Neuronal stem cell (in vitro differentiated cells): ENCODE measurements at places on chromosomes 16 and 17.

- no peak for DNase-seq
Observed at GRCh38 chr16:75244225-75244809, 7.1 kb downstream of the BCAR1 start.

DNA sequence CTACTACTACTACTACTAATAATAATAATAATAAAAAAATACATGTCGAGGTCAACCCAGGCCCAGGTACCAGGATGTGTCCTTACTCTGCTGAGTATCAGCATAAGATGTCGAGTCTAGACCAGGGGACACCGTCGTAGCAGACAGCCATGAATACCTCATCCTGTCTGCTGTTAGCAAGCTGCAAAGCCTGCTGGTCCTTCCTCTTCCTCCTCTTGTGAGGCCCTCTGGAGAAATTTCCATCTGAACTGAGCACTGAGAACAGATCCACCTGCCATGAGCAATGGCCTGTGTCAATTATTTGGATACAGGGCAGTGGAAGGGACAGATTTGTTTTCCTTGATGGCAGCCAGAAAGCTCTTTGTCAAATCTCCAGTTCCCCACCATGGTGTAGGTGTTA lies 168.5 kb downstream of the XYLT1 start:
- no peak for DNase-seq

DNA sequence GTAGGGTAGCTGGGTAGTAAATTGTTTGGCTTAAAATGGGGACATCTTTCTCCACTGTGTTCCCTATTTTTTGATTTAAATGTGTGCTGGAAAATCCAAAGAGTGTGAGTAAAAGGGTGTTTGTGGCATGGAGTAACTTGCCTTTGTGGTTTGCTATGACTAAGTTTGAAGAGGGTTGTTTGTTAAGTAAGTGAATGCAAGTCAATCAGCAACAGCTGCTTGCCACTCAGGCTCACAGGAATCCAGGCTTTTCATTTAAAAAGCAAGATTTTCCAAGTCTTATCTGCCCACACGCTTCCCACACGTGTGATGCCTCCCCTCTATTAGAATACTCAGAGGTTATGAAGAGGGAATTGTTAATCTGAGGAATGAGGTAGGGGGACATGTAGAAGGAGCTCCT lies 847.7 kb upstream of the RBFOX1 start:
- no peak for DNase-seq

DNA sequence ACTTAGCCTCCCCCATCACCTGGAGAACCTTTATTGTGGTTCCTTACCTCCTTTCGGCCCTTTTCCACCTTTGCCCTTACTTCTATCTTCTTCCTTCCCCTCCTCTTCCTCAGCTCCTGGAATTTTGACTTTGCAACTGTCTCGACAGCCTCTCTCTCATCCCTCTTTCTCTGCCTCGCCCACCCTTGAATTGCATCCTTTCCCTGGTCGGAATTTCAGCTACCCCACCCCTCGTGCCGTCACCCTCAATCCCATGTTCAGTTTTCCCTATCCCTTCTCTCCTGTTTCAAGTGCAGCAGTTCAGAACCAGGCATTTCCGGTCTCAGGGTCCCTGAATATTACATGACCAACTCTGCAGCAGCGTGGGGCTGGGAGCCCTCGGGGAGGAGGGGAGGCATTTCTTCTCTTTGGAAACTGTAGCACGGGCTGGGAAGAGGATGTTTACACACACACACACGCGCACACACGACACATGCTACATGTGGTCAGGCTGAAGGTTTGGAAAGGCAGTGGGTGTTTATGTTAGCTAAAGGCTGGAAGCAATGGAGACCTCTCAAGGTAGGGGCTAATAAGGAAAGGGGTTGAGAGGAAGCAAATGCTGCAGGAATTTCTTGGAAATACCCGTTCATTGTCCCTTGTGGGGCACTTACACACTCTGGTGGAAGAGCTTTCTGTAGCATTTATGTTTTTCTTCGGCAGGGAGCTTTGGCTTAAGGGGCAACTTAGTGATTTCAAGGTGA lies 971 bp downstream of the MINK1 start:
- DNase-seq = no peak

DNA sequence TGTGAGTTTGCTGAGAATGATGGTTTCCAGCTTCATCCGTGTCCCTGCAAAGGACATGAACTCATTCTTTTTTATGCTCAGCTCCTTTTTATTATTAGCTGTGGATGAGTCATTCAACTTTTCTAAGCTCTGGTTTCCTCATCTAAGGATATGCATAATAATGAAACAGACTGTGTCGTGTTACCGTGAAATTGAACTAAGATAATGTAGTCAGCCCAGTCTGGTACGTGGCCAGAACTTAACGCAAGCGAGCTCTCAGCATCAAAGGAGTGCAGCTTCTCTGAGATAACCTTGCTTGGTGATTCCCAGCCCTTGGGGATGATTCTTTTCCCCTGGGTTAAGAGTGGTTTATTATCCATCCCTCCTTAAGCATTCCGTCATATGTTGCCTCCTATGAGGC lies 454.3 kb upstream of the EEF2KMT start:
- DNase-seq = no peak

GRCh38 chr17:38434178-38434665 lies 6.0 kb downstream of the ARHGAP23 start:
- DNase-seq = no peak

- DNase-seq = no peak
Observed at GRCh38 chr16:13448346-13448745, 471.6 kb upstream of the ERCC4 start.

DNA sequence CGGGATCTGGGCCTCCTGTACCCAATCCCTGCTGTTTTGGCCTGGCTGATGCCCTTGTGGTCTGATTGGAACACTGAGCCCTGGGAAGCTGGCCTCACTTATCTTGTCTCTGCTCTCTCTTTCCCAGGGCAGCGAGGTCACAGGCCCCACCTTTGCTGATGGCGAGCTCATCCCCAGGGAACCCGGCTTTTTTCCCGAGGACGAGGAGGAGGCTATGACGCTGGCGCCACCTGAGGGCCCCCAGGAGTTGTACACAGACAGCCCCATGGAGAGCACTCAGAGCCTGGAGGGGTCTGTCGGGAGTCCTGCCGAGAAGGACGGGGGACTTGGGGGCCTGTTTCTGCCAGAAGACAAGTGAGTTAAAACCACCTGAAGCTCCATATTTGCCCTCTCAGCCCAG lies 126.0 kb downstream of the RAB11FIP4 start:
- no peak for DNase-seq

DNA sequence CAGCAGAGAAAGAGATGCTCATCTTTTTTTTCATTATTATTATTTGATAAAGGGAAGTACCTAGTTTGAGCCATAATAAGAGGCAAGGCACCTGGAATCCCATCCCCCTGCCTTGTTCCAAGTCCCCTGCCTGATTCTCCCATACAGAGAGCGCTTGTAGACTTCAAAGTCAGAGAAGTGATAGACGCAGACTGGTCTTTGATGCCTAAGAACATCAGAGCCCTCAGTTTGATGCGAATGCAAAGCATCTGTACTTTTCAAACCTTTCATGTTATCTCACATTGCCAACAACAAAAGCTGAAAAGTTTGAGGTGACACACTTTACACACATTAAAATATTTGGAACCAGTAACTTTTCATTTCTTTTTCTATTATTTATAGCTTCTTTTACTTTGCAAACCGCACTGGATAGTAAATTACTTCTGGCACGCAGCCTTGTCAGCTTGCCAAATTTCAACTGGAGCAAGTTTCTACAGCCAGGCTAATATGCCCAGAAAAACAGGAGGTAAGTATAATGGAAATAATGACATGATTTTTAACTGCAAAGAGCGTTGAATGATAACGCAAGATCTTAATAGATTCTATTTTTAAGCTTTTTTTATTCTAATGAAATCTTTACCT lies 5.9 kb upstream of the UTP6 start:
- no peak for DNase-seq

DNA sequence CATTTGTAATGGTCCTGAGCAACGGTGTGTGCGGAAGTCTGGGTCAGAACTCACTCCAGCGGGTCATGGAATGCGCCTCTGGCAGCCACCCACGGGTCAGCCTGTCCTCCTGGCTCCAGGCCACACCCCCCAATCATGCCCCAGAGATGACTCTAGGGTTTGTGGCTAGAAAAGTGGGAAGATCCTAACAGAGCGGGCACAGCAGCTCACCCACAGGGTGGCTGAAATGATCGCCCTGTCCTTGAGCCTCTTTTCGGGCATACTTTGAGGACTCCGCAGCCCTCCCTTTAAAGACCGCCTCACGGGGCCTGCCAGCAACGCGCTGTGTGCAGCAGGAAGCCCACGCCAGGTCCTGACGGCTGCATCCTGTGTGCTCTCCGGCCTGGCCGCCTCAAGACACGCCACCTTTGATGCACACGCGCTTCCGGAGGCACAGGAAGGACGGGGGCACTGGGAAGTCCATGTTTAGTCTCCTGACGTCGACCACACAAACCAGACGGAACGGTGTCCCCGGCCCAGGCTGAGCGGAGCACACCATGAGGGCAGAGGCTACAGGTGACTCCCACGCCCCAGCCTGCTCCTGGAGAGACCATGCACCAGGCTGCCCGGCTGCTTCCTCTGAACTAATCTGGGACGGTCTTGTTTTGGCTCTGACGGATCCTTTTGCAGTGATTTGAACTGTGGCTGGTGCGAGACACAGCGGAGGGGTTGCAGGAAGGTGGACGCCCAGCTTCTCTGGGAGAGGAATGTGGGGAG lies 92.9 kb downstream of the TBC1D16 start:
- no peak for DNase-seq

GRCh38 chr16:23987443-23987842 lies 151.7 kb downstream of the PRKCB start:
- DNase-seq = no peak

GRCh38 chr17:38703742-38704605 lies 1.1 kb upstream of the MLLT6 start:
- DNase-seq = peak; percentile 43

GRCh38 chr16:25371342-25371741 lies 113.7 kb upstream of the ZKSCAN2 start:
- no peak for DNase-seq

DNA sequence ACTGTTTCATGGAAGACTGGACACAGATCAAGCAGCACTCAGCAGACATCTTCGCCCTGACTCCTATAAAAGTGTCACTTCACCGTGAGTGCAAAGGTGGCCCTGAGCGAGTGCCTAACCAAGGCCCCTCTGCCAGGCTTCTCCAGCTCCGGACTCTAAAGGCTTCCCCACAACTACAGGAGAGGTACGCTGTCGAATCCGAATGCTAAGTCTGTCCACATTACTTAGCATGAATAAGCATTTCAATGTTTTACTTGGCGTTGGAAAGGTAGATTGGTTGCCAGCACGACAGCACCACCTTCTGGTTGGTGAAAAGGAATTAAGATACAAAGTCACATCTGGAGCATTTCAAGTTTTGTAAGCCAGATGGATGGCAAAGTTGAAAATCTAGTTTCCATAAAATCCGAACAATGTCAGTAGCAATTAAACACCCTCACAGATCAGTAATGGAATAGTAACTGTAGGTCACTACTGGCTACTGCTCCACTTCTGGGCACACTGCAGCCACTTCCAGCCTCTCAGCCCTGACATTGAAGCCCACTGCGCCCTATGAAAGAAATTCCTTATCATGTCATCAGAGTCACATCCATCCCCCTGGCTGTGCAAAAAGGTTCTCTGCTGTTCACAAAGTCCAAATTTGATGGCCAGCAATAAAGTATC lies 100.9 kb downstream of the PARN start:
- DNase-seq = peak; percentile 70

GRCh38 chr16:12120217-12120981 lies 143.9 kb downstream of the SNX29 start:
- DNase-seq = no peak

DNA sequence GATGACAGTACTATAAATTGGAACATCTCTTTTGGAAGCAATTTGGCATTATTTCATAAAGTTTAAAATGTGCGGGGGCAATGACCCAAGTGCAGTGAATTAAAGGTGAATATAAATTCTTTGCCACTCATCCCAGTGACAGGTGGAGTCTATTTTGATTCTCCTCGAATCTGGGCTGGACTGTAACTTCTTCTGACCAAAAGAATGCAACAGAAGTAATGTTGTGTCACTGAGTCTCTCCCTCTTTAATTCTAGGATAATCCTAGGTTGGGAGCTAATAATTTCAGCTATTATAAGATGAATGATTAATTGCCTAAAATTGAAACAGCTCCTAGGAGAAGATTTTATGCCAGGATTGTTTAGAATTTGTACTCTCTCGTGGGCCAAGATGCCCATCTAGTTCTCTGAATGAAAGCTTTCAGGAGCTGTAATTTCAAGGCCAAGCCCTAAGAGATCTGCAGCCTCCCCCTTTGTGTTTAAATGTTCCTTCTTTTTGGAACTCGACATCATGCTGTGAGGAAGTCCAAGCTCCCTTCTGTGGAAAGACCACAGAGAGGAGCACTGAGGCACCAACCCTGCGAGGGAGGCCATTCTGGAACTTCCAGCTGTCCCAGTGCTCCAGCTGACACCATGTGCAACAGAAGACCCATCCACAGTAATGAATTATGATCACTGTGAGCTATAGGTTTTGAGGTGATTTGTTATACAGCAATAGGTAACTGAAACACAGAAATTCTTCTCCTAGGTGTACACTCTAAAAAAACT lies 208.1 kb downstream of the COPRS start:
- no peak for DNase-seq

GRCh38 chr16:77063676-77064016 lies 127.3 kb upstream of the MON1B start:
- DNase-seq = no peak

DNA sequence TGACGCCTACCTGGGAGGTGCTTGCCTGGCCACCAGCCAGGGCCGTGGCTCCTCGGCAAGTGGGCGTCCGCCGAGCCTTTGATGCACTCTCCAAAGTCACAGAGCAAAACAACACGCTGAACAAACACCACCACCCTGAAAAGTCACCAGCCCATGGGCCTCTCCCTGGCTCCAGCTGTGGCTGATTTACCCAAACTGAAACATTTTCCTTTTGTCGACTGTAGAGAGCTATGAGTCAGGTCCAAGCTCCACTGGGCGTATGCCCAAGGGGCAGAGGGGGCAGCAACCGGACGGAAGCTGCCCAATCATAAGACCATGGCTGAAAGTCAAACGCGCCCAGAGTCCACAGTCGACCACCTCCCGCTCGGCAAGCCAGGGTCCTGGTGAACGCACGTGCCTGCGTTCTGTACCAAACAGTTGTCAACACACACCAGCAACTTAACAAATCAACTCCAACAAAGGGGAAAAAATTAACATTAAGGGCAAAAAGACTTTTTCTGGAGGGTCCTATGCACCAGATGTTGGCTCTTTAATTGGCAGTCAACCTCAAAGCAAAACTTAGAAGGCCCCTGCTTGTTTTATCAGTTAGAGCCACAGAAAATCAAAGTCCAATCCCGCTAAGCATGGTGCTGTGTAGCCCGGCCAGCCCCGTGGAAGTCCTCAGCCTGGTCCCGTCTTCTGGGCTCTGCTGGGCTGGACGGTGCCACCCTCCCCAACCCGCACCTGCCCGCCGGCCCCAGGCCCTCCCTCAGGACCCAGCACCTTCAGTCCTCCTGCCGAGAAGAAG lies 47.3 kb downstream of the TBC1D16 start:
- no peak for DNase-seq

GRCh38 chr17:30933966-30934365 lies 12.2 kb downstream of the ADAP2 start:
- DNase-seq = no peak

GRCh38 chr17:67063141-67063540 lies 18.8 kb downstream of the CACNG1 start:
- no peak for DNase-seq
